ENCODE measurements at places on chromosomes 12 and 14.

DNA sequence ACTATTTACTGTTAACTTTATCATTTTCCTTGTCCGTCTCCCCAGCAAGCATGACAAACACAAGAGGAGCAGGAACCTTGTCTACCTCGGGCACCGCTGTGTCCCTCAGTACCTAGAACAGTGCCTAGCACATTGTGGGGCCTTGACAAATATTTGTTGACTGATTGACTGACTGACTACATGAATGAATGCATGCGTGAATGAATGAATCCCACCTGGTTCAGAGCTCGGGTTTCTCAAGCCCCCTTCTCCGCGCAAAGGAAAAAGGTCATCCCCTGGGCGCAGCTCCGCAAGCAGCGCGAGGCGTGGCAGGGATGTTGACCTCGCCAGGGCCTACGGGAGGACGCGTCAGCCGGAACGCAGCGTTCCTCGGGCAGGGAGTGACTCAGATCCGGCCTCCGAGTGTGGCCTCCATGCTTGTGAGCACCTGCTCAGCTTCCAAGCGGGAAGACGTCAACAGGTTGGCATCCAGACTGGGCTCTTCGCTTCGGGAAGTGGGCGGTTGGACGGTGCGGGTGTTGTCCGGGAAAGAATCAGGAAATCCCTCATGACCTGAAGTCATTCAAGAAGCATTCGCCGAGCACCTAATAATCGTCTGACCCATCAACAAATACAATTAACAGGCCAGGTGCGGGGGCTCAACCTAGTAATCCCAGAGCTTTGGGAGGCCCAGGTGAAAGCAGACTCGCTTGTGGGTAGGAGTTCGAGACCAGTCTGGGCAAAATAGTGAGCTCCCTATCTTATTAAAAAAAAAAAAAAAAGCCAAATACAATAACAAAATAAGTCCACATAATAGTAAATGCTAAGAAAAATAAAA lies 13.9 kb upstream of the UBC start:
- no peak for DNase-seq

DNA sequence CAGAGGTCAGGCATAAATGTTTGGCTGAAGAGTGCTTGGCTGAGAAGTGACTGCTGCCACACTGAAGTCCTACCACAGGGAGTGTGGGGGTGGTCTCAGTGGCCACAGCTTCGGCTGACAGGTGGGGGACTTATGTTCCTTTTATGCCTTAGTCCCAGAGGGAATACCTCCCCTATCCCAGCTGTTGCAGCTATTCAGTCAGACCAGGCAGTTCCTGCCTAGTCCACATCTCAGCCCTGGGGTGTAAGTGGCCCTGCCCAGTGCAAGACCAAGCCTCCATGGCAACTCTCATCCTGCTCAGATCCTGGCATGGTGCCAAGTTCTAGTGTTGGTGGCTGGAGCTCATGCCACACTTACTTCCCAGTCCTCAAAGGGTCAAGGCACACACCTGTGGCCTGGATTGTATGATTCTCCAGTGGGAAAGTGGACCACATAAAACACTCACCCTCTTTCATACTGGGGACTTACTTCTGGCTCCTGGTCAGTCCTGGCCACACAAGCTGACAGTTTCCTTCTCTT lies 161.3 kb upstream of the CAND1 start:
- no peak for DNase-seq

GRCh38 chr12:46402941-46403718 lies 30.6 kb upstream of the SLC38A2 start:
- no peak for DNase-seq

DNA sequence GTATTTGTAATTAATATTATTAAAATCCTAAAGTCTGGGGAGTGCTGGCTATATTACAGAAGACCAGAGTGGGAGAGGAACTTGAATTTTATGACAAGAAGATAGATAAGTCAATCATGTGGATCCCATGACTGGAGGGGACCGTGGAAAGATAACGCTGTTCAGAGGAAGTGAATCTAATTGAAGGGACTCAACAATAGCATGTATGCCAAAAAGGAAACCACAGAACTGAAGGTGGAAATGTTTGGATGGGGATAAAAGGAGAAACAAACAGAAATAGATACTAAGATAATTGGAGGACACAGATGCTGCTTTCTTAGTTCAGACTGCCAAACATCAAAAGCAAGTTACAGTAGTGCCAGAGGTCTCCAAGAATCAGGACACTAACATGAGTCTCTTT lies 21.1 kb downstream of the OR6J1 start:
- DNase-seq = no peak

- no peak for DNase-seq
These were observed 176.0 kb downstream of the CHST11 start for GRCh38 chr12:104632724-104633201.

GRCh38 chr14:89158701-89159100 lies 258.3 kb downstream of the FOXN3 start:
- DNase-seq = no peak

DNA sequence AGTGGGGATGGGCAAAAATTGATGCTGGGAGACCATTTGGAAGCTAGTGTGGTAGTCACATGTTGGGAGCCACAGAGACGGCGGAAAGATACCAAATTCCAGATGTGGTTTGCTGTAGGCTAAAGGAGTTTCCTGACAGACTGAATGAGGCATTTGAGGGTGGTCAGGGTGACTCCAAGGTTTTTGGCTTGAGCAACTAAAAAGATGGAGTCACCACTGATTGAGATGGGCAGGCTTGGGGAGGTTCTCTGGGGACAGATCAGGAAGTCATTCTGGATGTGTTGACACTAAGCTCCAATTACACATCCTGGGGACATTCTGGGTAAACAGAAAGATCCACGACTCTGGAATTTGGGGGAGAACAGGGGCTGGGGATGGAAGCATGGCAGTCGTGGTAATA lies 15.5 kb upstream of the SERPINA9 start:
- DNase-seq = no peak

All from CD4-positive, alpha-beta T cell treated with Interleukin-2 at 100 ng/mL for 4 hours (primary cell).